ENCODE measurements at places on chromosomes 5 and 9.

GRCh38 chr5:122402955-122403685 is 91.1 kb downstream of the SNCAIP start:
- no peak for DNase-seq

- no peak for DNase-seq
Observed at GRCh38 chr5:78758169-78758839, 109.7 kb upstream of the LHFPL2 start.

- DNase-seq = no peak
Observed at GRCh38 chr9:108900176-108900575, 33.7 kb downstream of the ELP1 start.

- peak; percentile 61 for DNase-seq
Observed at GRCh38 chr5:151699071-151699901, 12.6 kb upstream of the SPARC start.

DNA sequence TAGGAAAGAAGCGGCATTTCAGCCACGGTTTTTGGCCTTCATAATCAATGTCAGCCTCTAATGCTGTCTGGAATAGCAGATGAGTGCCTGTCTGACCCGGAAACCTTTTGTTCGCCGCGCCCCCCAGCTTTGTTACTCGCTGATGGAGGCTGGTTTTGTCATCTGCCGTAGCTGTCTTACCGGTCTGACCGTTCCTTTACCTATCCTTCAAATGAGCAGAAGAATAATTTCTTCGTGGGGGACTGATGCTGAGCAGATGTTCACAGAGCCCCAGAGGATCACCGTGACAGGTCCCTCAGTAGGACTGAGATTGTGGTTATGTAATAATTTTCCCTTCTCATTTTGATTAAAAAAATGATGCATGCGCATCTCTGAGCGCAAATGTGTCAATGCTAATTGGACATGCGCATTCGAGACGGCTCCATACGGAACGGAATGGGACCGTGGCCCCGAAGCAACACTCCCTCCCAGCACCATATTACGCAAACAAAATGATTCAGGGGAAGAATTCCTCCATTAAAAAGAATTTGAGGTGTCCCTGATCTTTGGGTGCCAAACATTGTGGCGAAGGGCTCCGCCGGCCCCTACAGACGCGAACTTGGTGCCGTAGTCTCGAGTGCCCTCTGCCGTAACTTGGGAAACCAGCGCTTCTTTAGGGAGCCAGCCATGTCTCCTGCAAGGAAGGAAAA is 27.6 kb downstream of the TLX3 start:
- no peak for DNase-seq

- no peak for DNase-seq
Observed at GRCh38 chr5:173163219-173163618, 18.9 kb downstream of the BNIP1 start.

DNA sequence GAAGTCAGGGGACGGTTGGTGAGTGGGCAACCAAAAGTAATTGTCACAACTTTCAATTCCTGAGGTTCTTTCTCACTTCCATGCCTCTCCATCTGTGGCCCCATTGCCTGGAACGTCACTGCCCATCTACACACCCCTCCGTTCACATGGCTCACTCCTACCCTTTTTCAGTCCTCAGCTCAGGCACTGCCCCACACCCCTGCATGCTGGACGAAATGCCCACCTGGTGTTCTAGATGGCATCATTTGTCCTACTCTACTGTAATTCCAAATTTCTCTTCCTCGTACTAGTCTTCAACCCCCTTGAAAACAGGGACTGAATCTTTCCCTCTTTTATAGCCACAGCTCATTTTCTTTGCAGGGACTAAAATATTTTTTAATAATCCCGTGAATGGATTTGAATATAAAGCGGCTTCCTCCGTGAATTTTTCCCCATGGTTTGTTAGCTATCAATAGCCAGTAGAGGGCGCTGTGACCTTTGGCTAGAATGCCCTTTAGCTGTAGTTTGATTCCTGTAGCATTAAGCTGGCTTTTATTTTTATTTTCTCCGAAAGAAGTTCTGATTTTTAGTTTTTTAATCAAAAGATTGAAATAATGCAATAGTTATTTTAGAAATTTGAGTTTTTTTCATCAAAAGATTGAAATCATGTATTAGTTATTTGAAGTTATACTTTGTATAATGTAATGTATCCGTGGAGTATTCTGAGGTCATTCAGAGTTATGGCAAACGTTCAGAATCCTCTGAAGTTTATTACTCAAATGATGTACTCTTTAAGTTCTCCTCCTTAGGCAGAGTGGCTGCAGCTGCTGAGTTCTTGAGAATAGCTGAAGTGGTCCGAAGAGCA is 232.1 kb downstream of the SH3GL2 start:
- DNase-seq = no peak

DNA sequence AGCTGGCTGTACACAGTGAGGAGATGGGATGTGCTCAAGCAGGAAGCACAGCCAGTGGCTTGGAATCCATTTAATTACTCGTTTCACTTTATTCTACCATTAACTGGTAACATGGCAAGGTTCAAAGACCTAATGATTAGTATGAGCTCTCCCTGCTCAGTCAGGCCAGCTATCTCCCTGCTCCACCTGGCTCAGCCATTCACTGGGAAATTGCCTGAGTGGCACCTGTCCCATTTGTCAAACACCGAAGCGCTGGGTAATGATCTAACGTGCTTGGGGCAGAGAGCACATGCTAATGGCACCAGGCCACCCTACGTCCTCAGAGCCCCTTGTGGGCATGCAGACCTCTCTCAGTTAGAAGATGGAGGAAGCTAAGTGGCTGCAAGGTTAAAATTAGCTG is 162.2 kb downstream of the TTLL11 start:
- DNase-seq = no peak

DNA sequence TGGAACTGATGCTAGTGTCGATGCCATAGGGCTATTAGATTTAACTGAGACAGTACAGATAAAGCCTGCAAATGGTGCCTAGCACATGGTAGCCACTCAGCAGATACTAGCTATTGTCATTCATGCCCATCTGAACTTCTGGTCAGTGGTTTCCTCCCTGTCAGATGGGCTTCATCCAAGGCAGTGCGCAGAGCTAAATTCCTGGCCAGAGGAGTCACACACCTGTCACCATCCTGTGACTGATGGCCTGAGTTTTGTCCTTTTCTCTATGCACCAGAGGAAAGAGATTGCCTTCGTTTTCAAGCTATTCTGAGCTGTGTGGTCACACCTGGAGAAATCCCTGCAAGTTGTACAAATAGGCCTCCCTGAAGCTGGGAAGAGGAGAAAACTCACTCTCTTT is 34.7 kb downstream of the MSX2 start:
- no peak for DNase-seq

GRCh38 chr9:16069671-16070454 is 517.0 kb downstream of the CCDC171 start:
- DNase-seq = no peak

DNA sequence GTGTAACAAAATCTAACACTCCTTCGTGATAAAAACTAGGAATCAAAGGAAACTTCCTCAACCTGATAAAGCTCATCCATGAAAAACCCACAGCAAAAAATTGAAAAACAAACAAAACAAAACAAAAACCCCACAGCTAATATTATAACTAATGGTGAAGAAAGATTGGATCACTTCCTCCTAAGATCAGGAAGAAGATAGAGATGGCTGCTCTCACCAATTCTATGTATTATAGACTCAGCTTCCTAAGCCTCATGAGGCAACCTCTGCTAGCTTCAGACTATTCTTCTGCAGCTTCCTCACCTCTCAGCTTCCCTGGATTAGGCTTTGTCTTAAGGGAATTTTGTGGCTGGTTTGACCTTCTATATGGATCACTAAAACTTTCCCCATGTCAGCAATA is 40.1 kb downstream of the PHAX start:
- no peak for DNase-seq

GRCh38 chr9:132384376-132384775 is 22.3 kb downstream of the TTF1 start:
- no peak for DNase-seq

GRCh38 chr5:14531668-14532067 is 49.9 kb upstream of the OTULINL start:
- DNase-seq = no peak

GRCh38 chr5:14366763-14367162 is 214.8 kb upstream of the OTULINL start:
- no peak for DNase-seq

DNA sequence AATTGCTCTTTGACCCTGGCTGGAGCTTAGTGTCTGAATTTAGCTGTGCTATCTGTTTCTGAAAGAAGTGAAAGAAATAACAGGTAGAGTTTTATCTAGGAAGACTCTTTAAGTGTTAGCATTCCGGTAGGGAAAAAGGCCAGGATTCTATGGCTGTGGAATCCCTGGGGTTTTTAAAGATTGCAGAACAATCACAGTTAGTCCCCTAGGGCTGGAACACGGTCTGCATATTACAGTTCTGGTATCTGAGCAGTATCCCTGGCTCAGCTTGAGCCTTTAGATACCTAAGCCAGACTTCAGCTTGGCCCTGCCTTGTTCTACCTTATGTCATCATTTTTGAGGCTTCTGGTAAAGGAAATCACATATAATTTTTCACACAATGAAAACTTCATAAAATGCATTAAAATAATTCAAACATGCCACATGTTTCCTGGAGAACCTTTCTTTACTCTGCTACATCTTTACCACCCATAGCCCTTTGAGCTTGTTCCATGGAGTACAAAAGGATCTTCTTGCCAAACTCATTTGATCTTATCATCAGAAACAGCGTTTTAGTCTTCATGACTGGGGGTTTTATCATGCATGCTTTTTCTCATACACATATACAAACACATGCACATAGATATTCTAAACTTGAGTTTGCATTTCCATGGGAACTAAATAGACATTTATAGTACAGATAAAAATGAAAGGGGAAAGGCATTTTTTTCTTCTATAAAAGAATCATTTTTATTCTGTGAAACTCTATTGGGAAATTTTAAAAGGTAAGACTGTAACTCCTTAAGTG is 410.8 kb downstream of the CETN3 start:
- DNase-seq = no peak

- DNase-seq = no peak
Observed at GRCh38 chr5:40172721-40173120, 507.0 kb upstream of the PTGER4 start.

- DNase-seq = no peak
Observed at GRCh38 chr5:15692706-15693381, 192.9 kb downstream of the FBXL7 start.

DNA sequence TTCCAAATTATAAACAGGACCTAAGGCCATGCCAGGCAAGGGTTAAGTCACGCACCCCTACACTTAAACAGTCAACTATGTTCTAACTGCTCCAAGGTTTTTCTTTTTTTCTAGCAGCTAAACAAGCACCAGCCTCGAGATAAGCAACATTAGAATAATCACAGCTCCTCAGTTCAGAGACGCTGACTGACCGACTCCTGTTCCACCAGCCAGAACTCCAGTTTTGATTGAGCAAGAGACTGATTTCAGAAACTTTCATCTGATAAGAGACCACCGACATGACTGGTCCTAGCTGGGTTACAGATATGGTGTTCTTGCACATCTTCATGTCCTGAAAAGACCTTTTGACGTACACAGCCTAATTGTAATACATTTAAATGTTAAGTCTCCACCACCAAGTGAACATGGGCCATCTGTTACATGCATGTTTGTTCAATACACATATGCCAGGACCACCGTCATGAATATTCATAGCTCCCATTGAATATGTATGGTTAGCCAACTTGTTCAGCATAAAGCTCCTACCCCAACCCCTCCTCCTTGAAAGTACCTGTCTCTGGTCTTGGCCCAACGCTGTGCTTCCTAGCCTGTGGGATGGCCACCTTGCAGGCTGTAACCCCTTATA is 23.7 kb upstream of the OTULINL start:
- DNase-seq = no peak

Measured in 8988T (cell line).